Stimulated activated CD8-positive, alpha-beta memory T cell treated with anti-CD3 and anti-CD28 coated beads, Interleukin-2, amount 100 ng/mL, for 48 hours (primary cell): ENCODE measurements at places on chromosomes 4 and X.

- no peak for DNase-seq
Measured at GRCh38 chr4:184444953-184445309, 29.4 kb downstream of the IRF2 start.

DNA sequence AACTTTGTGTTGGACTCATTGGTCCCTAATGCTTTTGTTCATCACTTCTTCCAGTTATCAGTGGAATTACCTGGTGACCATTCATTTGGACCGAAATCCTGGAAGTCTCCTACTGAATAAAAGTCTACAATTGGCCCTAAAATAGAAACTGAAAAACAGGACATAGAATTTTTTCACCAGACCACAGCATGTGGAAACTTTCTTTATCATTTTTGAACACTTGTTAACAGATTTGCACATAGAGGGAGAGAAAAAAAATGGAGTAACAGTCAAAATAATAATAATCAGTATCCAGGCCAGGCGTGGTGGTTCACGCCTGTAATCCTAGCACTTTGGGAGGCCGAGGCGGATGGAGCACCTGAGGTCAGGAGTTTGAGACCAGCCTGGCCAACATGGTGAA, 7.1 kb downstream of the EPGN start:
- no peak for DNase-seq

DNA sequence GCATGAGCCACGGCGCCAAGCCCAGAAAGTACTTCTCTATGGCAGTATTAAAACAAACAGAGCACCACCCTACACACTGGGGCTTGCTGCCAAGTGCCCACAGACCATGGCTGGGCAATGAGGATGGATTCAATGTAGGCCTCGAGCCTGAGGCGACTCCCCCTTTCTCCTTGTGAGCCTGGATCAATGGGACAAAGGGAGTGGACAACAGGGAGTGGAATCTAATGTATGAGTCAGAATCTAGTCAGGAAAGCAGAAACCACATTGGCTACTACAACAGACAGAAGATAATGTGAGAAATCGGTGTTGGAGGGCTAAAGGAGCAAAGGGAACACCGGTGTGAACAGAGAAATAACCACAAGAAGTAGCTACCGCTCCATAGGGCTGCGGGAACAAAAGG, 37.7 kb upstream of the OCIAD2 start:
- no peak for DNase-seq

DNA sequence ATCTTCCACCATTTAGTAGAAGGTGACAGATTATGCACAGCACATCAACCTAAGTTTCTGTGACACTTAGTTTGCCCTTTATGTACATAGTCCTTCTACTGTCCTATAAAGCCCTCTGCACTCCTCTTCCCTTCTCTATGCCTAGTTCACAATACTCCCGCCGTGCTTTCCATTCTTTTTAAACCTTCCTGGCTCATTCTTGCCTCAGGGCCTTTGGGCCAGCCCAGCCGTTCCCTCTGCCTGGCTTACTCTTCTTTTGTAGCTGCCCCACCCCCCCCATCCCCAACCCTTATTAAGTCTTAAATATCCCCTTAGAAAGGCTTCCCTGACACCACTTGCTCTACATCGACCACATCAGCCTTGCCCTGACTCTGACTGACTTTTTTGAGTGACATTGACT, 33.0 kb downstream of the SGMS2 start:
- no peak for DNase-seq

DNA sequence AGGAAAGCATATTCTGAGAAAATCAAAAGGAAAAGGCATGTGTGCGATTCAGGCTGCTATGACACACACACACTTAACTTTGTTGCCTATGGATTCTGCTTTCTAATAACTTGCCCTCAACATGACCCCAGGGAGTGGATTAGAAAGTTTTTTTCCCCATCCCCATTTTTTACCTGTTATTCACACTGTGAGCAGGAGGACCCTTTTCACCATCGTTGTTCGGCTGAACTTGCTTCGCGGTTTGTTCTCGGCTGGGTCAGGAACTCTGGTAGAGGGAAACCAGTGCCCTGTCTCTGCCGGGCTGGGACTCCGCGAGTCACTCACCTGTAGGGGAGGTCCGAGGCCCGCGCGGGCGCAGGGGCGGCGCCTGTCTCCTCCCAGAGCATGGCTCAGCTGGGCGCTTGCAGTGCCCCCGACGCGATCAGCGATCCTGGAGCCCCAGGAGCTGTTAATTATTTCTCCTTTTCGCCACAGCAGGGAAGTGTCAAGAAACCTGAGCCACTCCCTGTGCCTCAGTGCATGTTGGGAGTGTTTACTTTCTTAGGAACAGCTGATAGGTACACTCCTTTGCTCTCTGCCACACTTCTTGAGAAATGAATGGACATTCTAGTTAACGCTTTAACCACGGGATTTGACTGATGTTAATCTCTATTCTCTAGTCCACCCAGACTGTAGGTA, at the start of gene RASSF6:
Gene RASSF6, minus strand, starts transcription at position 322 of the 678 bp plus-strand sequence. CDS start 8,641 bp downstream, outside the sequence.
- peak; percentile 7 for DNase-seq

GRCh38 chr4:19575924-19576323, 675.8 kb upstream of the SLIT2 start:
- no peak for DNase-seq

GRCh38 chrX:5774446-5774845, 454.2 kb downstream of the NLGN4X start:
- no peak for DNase-seq

DNA sequence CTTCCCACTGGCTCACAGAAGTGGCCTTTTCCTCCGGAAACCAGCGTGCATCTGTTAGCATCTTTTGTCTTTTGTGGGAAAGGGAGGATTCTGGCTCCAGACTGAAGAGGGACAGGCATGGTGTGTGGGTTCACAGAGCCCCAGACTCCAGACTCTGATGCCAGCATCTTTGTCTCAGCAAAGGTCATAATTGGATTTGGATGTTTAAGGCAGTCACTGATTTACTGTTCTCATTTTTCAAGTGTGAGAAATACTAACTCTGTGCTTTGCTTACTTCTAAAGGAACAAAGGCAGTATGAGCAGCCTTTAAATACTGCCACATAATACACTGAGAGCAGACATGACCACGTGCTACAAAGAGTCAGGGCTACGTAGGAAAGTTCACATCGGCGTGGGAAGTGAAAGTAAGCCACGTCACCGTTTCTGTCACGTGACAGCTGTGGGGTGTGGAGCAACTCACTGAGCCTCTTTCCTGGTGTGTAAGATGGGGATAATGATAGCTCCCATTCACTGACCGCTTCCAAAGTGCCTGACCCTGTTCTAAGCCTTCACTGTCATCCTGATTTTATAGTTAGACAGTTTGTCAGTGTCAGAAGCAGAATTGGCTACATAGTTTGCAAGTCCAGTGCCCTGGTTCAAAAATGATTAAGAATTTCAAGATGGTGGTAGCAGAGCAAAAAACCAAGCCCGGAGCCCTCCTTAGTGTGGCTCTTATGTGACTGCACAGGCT, 24.8 kb upstream of the TMSB4X start:
- peak; percentile 69 for DNase-seq

GRCh38 chr4:7140692-7141069, 51.7 kb upstream of the SORCS2 start:
- DNase-seq: no peak

GRCh38 chr4:118773429-118773792, 62.5 kb downstream of the SEC24D start:
- no peak for DNase-seq

- DNase-seq: no peak
Measured at GRCh38 chr4:42327323-42327722, 70.0 kb upstream of the SHISA3 start.

DNA sequence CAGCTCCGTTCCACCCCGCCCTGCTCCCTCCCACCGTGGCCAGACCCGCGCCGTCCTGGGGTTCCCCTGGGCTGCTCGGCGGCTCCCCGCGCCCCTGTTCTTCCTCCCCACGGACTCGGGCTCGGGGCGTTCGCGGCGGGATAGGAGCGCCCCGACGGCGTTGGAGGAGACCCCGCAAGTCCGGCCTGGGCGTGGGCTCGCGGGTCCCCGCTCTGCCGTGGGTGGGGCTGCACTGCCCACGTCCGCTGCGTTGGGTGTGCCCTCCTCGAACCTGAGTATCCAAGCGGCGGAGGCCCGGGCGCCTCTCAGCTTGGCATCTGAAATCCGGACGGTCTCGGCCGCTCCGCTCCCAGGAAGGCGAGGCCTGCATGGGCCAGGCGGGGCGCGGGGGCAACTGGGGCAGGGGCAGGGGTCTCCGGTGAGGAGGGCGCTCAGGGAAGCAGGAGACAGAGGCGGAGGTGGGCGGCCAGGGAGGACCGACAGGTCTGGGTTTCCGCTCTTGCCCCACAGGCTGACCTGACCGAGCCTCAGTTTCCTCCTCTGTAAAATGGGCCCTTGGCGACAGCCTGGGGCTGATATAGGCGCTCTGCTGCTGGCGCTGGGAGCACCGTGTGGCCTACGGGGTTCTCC, 12.0 kb upstream of the NAT8L start:
- DNase-seq: no peak

- DNase-seq: no peak
Measured at GRCh38 chr4:71602289-71602900, 181.5 kb downstream of the GC start.

DNA sequence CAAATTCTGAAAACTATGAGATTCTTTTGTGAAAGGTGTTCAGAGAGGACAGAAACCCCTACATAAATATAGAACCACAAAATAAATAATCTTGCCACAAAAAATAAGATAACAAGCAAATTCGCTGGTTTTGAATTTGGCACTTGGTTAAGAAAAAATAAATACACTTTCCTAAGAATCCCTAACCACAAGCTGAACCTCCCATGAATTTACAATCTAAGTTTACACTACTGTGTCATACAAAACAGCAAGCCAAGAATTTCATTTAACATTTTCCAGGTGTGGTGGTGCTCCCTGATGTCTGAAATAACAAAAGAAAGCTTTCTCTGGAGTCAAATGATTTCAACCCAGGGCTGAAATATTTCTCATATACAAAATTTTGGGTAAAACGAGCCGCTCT, 121.0 kb downstream of the KCNIP4 start:
- DNase-seq: no peak
